Mesothelial cell of epicardium (in vitro differentiated cells): ENCODE measurements at places on chromosomes 11 and 22.

DNA sequence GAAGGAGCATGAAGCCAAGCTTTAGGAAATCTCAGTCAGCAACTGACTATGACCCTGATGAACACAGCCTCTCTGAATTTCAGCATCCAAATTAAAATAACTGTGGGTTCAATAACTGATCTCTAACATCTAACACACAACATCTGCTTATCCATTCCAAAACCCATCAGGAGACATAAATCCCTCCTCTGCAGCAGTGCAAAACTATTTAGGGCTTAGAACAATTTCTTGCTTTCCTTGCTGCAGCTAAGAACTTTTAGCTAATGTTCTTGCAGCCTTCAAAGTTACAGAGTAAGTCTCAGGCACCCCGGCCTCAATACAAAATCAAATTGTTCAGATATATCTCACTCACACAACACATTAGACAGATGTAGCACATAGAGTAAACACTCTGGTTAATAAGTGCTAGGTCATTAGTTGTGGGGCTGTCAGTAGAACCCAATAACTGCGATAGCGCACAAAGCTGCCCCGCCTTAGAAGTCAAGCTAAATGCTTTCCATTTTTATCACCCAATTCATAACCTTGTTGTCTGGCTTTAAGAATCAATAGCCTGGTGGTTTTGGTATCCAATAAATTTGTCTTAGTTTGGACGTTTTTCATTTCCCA lies 139.6 kb downstream of the LARGE1 start:
- no peak for DNase-seq

DNA sequence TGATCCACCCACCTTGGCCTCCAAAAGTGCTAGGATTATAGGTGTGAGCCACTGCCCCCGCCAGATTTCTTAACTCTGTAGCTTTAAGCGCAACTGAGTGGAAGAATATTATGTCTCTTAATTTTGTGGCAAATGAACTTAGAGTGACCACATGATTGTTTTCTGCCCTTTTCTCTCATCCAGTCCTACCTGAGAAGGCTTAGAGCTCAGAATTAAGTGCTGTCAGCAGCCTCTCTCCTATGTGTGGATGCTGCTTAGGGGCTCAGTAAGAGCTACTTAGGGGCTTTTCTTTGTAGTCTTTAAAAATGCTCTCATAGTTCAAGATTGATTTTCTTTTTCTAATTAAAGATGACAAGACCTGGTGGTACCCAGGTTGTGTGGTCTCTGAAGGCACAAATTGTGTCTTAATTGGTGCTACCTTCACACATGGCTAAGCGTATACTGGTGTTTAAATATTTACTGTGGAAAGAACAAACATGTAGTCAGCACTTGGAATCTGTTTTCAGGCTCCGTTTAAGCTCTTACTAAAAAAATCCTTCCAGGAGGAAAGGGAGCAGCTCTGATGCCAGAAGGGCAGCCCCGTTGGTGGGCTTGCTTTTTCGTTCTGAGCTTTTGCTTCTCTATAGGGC lies 59.3 kb downstream of the DEPDC5 start:
- DNase-seq: no peak

- no peak for DNase-seq
These were observed 1.3 kb downstream of the ACTN3 start for GRCh38 chr11:66548041-66548440.

DNA sequence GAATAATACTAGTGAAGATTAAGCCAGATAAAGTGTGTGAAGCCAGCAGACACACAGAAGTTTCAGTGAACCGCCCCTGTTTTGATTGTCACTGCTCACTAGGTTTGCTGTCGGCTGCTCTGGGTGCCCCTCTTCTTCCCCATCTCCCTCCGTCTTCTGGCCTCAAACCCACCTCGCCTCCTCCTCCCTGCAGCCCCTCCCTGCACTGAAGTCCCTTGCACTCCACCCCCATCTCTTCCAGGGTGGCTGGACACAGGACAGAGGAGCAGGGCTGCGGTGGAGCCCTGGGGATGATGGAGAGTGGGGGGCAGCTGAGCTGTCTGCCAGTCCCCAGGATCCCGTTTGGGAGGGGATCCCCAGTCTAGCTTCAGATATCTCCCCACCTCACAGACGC lies 53.5 kb downstream of the CYTH4 start:
- DNase-seq: no peak

DNA sequence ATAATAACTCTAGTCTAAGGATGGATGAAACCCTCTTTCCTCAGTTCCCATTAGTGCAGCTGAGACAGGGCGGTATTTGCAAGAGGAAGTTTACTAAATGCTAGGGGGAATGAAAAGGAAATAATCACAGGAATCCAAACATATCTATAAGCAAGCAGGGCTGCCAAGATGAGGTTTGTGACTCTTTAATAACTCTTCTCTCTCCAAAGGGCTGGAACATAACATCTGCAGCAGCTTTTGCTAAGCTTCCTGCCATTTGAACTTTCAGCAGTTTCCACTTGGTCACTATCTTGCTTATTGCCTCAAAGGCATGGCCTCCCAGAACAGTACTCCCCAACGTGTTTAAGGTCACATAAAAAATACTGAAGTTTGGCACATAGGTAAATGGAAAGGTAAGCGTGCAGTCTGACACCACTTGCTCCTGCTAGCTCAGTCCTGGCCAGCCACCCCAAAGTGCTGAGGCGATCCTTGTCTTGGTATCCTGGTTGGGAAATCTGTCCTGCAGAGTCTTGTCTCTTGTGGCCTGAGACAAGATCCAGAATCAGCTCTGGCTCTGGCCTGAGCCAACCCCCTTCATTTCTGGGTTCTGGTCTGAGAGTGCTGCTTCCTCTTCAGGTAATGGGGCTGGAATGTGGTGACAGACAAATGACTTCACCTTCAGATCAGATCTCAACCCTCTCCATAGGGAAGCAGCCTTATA lies 81.8 kb downstream of the KCNC1 start:
- no peak for DNase-seq

GRCh38 chr22:45682064-45682463 lies 10.4 kb downstream of the ATXN10 start:
- no peak for DNase-seq

DNA sequence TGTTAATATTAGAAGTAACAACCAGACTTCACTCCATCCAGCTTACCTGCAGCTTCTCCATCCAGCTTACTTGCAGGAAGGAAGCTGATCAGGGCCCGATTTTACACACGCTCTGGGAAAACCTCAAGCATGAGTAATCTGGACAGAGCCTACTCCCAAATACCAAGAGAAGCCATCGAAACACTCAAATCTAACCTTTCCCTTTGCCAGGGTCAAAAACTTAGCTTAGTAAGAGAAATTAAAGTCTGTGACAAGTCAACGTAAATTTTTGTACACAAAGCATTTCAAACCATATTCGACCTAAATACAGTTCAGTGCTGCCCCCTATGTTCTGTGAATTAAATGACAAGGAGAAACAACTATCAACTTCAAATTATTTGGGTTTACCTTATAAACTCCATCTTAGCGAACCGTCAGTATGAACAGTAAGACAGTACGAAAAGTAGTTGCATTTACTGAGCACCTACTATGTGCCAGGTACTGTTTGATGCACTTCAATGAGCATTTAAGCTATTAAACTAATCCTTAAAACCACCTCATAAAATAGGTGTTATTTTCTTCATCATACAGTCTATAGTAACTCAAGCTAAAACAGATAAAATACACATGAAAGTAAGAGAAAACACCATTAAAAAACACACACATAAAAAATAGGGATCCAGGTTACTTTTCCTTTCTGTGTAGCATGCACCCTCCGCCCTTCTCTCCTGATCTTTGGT lies 36.9 kb downstream of the ARFGAP3 start:
- no peak for DNase-seq

DNA sequence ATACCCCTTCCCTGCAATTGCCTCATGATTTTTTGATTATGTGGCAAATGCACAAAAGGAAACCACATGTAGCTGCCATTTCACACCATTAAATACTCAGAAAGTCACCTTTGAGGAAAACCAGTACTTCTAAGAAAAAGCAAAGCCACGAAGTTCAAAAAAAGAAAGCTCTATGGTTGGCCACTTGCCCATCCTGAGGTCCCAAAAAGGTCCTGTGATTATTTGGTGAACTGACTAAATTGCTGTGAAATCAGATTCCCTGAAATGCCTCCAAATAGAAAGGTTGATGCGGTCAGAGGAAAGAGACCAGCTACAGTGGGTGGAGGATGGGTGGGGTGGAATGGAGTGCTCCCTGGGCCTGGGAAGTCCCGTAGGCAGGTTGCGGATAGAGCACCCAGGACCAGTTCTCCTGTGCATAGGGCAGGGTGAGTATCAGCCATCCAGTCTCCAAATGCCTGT lies 26.9 kb downstream of the MRPL16 start:
- DNase-seq: no peak

GRCh38 chr11:12058425-12059115 lies 50.1 kb upstream of the DKK3 start:
- DNase-seq: no peak

DNA sequence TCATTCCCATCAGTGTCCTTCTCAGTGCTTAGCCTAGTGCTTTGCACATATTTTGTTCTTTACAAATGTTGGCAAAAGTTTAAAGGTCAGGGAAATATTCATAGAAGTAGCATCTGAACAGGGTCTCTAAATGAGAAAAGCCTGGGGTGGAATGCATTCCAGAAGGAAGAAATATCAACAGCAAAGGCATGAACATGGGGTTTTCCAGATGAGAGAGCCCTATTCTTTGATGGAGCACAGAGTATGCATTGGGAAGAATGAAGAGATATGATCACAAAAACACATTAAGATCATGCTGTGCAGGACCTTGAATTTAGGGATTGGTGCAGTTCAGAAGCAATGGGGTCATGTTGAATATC lies 140.2 kb downstream of the SNX19 start:
- DNase-seq: no peak

- no peak for DNase-seq
These were observed 5.3 kb upstream of the BRSK2 start for GRCh38 chr11:1384199-1384970.

GRCh38 chr11:64181506-64182411 lies 4.2 kb upstream of the STIP1 start:
- peak; percentile 71 for DNase-seq

GRCh38 chr22:19959587-19960490 lies 18.2 kb upstream of the TXNRD2 start:
- no peak for DNase-seq

DNA sequence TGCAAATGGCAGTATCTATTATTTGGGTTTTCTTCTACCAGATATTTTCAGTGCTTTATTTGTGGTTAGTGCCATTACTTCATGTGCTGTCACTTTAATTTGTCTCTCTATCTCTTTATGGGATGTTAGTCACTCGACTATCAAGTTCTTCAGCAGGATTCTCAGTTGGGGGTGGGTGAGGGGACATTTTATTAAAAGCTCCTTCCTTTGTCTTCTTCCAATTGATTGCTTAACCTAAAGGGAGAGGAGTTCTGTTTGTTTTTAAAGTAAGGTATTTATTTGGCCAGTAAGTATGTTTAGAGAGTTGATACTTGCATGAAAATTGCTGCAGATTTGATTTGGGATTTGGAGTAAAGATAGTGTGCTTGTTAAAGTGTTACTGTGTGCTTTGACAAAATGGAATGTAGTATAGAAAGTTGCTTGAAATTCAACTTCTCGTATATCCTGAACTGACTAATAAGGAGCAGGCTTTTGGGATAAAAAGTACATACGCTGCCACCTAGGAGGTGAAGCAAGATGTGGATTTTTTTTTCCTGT lies 10.3 kb downstream of the YAP1 start:
- no peak for DNase-seq

DNA sequence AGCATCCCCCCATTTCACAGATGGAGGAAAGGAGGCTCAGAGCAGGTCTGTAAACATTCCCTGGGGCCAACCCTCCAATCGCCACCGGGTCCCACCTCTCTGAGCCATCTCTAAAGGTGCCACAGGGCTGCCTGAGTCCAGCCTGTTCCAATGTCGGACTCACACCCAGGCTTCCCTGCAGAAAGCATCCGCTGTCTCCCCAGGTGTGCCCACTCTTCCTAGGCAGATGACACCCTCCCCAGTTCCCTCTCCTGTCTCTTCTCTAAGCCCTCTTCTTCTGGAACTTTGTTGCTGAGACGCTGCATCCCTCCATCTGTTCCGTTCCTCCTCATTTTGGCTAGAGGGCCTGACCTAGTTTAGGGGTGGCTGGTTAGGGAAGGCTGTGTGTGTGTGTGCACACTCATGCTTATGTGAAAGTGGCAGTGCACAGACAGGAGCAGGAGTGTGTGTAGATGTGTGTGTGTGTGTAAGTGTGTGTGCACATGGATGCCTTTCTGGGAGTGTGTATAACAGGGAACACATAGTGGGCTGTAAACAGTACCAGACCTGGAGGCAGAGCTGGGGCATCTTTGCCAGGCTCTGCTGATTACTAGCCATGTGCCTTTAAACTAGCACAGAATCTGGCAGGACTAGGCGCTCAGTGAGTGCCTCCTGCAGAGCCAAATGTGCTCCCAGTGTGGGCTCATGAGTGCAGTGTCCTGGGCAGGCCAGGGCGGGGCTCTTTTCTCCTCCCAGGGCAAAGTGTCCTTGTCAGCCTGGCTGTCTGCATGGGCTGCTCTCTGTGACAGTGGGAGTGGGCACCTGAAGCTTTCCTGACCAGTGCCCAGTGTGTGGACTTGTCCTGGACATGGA lies 77.3 kb upstream of the NECTIN1 start:
- DNase-seq: no peak

GRCh38 chr22:31075961-31076360 lies 5.2 kb upstream of the SMTN start:
- DNase-seq: no peak

- no peak for DNase-seq
These were observed 74.5 kb downstream of the RPL27A start for GRCh38 chr11:8757047-8757446.

- DNase-seq: peak; percentile 69
These were observed 26.3 kb downstream of the RGL4 start for GRCh38 chr22:23716811-23717801.

DNA sequence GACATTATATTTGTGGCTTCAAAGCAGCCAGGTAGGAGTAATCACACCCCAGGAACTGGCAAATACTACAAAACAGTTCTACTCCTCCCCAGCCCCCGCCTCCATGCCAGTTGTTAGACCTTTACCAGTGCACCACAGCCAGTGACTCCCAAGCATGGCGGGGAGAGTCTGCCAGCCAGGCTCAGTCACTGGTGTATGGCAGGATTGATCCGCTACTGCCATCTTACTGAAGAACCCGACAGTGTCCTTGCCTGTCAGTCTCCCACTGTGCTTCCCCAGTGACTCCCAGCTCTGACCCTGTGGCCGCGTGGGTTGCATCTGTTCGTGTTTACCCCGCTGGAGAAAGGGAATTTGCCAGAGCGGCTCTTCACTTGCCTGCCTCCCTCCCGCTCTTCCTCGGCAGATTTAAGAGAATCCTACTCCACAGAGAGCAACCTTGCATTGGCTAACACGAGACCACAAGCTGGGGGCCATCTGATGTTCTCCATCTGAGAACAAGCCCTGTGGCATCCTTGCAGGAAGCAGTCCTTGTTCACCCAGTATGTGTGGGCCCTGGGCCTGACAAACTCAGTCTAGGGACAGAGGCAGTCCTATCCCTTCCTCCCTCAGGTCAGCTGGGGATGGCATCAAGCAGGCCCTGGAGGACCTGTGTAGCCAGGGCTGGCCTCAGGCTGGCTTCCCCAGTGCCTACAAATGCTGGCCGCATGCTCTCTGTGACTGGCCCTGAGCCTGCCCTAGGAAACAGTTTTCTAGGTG lies 33.1 kb downstream of the GNAZ start:
- DNase-seq: no peak
